Kasumi-1 (cell line): ENCODE measurements at places on chromosomes 5 and 9.
A peak's percentile ranks its signal among the peaks of the same experiment; 100 is the strongest.

DNA sequence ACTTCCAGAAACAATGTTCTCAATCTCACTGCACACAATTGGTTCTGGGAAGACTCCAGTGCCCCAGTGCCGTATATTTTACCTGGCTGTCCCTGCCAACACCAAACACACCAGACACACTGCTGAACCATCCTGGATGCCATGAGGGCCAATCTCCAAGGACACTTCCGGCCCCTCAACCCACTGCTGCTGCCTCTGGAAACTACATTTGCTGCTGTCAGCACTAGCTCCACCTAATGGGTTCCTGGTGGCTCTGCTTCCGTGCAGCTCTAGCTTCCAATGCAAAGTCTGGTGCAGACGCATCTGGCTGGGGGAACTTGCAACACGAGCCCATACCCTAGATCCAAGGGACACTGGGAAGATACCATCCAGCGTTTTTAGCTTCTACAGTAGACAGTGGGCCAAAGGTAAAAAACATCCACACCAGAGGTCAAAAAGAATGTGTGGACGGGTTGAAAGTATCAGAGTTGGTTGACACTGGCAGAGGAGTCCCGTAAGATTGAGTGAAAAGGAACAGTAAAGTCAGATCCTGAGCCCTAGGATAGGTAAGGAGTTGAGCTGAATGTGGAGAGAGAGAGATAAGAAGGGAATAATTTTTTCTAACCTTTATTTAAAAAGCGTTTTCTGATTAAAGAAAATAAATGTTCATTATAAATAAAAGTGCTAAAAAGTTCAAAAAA, 99.7 kb upstream of the KIF2A start:
- DNase-seq = peak; percentile 24

DNA sequence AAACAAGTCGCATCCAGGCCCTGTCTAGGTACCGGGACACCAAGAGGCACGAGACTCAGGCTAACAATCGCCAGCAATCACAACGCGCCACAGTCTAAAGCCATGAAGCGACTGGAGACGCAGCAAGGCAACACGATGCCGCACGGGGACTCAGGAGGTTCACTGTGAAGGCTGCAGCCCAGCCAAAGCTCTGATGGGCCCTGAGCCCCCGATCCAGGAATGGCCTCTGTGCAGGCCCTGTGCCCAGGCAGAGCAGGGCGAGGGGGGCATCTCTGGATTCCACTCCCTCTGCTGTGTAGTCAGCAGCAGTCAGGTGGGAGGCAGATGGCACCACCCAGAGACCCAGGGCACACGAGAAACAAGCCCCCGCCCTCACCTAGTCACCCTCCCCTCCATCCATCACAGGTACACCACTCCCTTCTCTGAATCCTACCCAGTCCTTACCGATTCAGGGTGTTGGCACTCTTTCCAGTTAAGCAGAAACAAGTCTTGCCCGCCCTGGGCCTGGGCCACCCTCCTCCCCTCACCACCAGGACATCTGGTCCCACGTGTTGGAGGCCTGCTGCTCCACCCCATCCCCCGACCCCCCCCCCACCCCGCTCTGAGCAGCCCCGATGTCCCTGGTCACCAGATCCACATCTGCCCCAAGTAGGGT, 1.1 kb downstream of the RALGDS start:
- DNase-seq = no peak

- no peak for DNase-seq
Observed at GRCh38 chr5:79834754-79835714, 145.4 kb downstream of the CMYA5 start.

- no peak for DNase-seq
Observed at GRCh38 chr5:170497311-170498038, 6.3 kb upstream of the KCNIP1 start.

DNA sequence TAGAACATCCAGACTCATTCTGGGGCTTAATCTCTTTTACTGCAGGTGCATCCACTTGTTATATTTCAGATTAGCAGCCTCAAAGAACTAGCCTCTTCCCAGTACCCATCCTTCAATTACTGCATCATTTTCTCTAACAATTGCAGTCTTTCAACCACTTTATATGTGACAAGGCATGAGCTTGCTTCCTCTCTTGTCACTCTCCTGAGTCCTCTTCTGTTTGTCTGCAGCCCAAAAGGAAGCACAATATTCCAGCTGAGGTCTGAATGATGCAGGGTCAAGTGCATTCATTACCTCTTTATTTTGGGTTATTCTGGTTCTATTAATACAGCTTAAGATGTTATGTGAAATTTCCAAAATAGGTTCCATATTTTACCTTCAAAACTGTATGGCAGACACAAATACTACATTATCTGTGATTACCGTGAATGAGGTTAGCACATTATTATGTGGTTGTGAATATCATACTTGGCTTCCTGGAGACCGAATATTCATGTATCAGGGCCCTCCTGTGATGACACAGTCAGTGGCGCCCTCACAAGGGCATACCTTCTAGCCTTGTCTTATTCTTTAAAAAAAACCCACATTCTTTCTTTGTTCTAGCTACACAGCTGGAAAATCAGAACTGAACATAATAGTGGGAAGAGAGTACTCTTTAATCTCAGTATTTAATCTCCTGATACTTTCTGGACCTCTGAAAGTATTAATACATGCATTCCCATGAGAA, 323.8 kb downstream of the PDE4D start:
- no peak for DNase-seq

DNA sequence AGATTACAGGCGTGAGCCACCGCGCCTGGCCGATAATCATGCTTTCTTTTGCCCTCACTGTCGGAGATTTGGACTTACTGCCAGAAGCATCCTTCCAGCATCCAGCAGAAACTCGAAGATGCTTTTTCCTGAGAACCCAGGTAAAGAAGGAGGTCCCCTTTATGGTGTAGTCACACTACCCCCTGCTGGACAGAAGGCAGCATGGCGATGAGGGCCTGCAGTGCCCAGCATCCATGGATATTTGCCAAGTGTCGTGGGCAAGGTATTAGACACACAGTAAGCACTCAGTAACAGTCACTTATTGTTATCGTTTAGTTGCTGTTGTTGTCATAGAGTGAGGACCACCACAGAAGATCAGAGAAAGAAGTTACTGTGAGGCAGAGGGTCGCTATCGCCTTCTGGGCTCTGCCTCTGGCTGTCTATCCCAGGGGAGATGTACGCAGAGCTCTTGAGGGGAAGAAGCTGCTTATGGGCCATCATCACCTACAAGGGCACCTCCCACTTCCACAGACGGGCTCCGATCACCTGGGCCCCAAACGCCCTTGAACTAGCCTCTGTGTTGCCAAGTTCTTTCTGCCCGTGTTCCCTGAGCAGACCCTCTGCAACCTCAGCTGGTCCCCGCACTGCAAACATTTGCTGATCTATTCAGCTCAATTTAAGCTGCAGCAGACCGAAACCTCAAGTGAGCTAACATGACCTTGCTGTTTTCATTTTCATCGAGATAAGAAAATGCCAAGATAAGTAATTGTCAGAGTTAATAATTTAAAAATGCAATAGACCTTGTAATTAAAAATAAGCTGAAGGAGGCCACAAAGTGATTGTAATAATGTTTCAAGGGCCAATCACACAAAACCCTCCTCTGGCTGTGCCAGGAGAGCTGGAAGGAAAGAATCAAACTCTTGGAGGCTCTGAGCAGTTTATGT, 23.9 kb downstream of the C5orf15 start:
- peak; percentile 31 for DNase-seq

- no peak for DNase-seq
Observed at GRCh38 chr9:8011974-8012373, 212.4 kb upstream of the DMAC1 start.

GRCh38 chr5:143916451-143916850, 104.5 kb downstream of the HMHB1 start:
- DNase-seq = no peak

GRCh38 chr9:126809068-126809467, 4.2 kb downstream of the ZBTB43 start:
- DNase-seq = no peak

DNA sequence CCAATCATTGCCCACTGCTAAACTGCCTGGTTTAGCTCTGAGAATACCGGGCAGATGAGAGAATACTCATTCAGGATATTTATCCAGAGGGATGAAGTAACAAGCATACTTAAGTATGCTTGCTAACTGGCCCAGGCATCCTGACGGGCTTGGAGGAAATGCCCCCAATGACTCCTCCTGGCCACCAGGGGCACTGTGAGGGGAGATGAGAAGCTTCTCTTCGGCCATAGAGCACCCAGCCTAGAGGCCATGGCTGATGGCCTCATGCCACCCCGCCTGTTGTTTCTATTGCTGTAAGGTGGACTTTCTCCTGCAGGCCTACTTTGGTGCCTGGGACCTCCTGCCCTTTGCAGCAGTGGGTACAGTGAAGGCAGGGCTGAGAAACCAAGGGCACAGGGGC, 134.5 kb upstream of the FSTL4 start:
- DNase-seq = no peak

DNA sequence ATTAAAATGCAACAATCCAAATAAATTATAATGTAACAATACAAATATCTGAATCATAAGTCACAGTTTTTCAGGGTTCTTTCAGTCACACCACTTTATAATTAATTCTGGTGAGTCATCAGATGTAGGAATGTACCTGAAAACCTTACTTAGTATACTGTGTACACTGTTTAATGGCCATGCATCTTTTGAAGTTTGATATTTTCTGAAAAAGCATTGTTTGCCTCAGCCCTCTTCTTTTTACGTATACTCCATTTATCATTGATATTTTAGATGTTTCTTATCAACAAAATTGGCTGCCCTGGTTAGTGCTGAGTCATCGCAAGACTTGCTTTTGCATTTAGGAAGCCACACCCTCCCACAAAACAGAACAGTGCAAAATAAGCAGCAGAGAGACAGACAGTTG, 218.6 kb downstream of the PJA2 start:
- DNase-seq = no peak

GRCh38 chr9:5478206-5478605, 27.9 kb downstream of the CD274 start:
- no peak for DNase-seq

DNA sequence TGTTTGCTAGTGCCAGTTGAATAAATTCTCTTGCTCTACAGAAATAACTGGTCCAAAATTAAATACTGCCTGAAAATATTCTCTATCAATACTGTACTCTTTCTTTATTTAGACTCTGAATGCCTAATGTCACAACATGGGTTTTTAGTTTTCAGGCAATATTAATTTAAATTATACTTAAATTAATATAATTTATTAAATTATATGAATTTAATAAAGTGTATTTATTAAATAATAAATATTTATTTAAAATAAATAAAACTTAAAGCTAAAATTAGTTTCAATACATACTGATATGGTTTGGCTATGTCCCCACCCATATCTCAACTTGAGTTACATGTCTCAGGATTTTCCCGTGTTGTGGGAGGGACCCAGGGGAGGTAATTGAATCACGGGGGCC, 146.0 kb downstream of the PRR16 start:
- no peak for DNase-seq

- DNase-seq = no peak
Observed at GRCh38 chr9:110835859-110836271, 167.3 kb downstream of the MUSK start.

- DNase-seq = no peak
Observed at GRCh38 chr9:95678759-95679158, 162.0 kb upstream of the PTCH1 start.

DNA sequence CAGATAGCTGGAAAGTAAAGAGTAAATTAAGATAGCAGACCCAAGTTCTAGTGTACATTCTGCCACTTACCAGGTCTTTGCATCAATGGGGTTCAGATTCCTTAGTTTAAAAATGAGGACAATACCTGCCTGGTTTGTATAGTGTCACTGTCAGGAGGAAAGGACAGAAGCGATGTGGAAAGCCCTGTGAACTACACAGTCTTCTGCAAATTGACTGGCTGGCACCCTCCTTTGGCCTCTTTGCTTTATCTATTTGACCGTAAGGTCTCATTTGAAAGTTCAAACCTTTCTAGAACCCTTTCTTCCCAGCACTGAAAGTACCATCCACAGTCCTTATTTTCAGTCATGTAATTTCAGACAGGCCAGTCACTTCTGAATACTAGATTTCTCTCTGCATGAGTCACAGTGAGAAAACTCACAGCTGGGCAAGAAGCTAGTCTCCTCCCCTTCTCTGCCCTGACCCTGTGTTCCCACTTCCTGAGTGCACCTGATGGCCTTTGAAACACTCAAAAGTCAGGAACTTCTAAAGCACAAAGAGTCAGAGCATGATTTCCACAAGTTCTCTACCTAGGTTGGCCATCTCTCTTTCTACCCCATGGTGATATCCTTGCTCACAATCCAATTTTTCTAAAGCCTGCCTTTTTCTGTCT, 91.3 kb upstream of the RASEF start:
- DNase-seq = no peak

- no peak for DNase-seq
Observed at GRCh38 chr9:122206118-122207046, 22.4 kb downstream of the LHX6 start.

DNA sequence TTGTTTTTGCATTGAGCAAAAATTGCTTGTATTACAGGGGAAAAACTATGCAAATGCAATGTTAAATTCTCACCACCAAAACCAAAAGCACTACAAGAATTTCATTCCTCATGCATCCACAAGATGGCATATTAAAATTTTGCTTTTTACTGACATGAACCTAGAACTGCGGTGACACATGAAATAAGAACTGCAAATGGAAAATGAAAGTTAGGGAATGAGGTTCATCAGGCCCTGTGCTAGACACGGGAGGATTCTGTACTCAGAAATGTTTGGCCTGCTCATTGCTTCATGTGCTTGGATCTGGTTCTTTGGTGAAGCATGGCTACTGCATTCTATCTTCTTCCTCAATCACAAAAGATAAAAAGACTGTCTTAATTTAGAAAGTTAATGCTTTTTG, 9.1 kb upstream of the RFK start:
- peak; percentile 89 for DNase-seq

GRCh38 chr9:6864102-6864501, 106.3 kb downstream of the KDM4C start:
- DNase-seq = no peak

DNA sequence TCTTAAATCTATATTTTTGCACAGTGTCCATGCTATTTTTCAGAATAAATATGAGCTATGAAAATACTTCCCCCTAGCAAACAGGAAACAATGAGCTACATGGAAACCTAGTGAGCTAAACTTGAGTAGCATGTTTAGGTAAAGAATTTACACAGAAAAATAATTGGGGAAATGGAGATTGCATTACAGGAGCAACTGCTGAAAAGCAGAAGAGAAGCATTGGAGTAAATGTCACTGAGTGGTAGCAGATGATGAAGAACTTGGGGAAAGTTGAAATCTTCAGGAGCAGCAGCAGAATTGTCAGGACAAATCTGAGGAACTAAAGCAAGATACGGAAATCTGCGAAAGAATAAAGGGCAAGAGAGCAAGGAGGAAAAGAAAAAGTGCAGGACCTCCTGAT, 610.3 kb downstream of the TLE1 start:
- DNase-seq = peak; percentile 1
